ENCODE measurements at places on chromosomes 16 and 17.

GRCh38 chr16:86991679-86992078 is 325.5 kb downstream of the C16orf95 start:
- peak; percentile 61 for DNase-seq

GRCh38 chr16:56848955-56849689 is 15.9 kb upstream of the SLC12A3 start:
- DNase-seq = peak; percentile 85

DNA sequence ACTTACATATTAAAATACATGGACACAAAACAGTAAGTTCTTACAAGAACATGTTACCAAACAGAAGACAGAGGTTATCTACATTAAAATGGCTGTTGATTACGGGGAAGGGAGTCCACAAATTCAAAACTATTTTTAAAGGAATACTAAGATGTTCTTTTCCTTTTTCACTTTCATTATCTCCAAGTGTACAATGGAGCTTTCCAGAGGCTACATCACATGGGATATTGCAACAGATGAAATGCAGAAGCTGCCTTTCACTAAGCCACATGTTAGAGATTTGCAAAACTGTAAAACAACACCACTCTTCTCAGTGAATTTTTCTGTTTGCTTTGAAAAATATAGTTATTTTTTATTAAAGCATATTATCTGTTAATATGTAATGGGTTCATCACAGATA is 53.6 kb downstream of the XPO6 start:
- peak; percentile 35 for DNase-seq

DNA sequence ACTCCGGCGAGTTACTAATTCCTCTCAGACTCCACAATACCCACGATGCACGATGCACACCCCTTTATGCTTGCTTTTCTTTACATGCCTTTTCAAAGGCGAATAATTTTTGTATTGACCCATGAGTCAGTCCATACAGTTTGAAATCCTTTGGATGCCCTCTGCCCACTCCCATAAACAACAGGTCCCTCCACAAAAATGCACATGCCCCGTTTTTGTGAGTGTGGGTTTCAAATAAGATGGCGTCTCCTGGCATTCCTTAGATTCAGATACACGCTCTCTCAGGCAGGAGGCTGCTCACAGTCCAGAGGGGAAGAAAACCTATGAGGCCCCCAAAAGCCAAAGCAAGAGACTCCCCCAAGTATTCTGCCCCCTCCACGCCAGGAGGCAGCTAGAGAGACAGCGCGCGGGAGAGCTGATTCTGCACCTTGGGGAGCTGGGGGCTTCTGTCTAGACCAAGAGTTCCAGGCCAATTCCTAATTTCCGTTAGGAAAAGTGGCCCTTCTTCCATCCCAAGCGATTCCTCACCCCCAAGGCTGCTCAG is 19.6 kb upstream of the HOXB9 start:
- DNase-seq = no peak

GRCh38 chr16:10169904-10170410 is 12.3 kb downstream of the GRIN2A start:
- DNase-seq = peak; percentile 31

DNA sequence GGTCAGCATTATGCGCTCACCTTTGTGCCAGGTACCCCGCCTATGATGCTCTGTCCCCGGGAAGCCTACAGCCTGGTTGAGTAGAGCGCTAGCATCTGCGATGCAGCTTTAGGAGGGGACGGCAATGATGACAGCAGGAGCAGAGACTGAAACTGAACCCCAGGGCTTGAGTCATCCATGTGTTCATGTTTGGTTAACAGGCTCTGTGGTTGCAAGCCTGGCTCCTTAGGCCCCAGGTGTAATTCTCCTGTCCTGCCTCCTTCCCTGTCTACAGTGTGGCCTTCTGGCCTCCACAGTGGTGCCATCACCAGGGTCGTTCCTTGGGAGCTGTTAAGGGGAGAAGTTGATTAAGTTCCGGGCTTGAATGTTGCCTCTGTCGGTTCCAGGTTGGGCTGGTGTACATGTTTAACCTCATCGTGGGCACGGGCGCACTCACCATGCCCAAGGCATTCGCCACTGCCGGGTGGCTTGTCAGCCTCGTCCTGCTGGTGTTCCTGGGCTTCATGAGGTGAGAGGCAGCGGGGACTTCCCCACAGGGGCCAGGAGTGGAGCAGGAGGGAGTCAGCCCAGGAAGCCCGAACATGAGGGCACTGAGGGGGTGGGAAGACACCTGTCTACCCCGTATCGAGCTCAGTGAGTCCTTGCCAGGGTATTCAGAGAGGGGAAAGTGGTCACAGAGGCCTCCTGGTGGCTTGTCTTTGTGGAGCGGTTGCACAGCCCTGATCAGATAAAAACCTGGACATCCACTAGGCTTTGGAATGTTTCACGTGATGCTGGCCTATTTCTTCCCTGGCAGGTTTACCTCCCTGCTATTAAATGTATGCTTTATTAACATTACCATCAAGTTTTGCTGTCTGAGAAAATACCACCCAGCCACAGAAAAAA is 9.2 kb upstream of the NAT9 start:
- DNase-seq = no peak

DNA sequence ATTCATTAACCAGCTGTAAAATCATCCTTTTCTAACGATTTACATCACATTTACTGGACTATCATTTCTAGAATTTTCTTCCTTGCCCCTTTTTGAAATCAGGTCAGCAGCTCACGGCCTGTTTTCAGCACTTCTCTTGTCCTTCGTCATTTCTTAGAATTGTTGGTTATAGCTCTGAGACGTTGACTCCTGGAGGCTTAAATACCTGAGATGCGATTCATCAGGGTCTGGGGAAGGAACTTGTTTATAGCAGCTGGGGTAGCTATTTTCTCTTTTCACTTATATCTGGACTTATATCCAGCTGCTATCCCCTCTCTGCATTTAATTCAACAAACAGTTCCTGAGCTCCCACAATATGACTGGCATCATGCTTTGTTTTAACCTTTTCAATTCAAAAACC is 338.7 kb upstream of the TNRC6C start:
- peak; percentile 66 for DNase-seq

DNA sequence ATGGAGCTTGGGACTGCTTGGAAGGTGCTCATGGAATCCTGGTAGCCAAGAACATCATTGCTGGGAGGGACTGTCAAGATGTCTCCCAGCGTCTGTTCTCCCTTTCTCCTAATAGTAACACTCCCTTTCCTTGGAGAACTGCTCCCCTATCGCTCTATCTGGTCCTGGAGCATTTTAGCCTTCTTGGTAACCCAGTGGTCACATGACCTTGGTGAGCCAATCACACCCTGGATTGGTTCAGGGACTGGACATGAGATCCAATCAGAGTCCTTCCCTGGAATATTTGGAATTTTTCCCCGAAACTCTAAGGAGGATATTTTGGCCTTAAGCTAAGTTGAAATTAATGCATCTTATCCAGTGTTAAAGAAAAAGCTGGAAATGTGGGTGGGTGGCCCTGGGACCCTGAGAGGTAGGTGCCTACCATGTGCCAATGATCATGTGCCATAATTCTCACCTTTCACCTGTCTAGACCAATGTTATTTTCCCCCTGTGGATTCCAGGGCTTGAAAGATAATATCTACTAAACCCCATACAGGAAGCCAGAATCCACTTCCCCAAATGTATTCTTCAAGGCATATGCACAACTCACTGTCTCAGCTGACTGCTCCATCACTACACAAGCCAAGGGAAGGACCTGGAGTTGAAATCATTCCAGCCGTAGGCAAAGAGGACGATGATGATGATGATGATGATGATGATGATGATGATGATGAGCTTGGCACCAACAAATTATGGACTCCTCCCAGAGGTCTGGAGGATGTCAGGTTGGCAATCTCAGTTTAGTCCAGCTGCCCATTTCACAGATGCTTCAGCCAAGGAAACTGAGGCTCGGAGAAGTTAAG is 193.2 kb downstream of the RAB11FIP4 start:
- DNase-seq = no peak

GRCh38 chr17:81371910-81372760 is 23.1 kb upstream of the BAHCC1 start:
- no peak for DNase-seq

DNA sequence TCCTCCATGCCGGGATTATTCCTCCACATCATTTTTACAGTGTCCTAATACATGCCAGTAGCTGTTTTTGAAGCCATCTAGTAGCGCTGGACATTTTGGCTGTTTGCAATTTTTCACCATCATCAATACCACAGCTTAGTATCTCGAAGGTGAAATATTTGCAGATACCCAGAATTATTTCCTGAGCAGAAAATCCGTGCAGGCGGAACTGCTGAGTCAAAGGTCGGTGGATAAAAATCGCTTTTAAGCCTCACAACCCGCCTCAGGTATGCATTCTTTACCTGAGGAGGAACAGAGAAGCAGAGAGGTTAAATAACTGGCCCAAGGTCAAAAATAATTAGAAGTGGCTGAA is 584 bp upstream of the TNRC6A start:
- DNase-seq = no peak

GRCh38 chr16:57470711-57471110 is 8.2 kb downstream of the POLR2C start:
- DNase-seq = no peak

GRCh38 chr17:76204277-76204676 is 36.0 kb downstream of the RNF157 start:
- DNase-seq = peak; percentile 76

- DNase-seq = no peak
Measured at GRCh38 chr16:54952195-54952594, 21.5 kb downstream of the IRX5 start.

- DNase-seq = no peak
Measured at GRCh38 chr17:36755586-36755985, 154.2 kb downstream of the MRM1 start.

DNA sequence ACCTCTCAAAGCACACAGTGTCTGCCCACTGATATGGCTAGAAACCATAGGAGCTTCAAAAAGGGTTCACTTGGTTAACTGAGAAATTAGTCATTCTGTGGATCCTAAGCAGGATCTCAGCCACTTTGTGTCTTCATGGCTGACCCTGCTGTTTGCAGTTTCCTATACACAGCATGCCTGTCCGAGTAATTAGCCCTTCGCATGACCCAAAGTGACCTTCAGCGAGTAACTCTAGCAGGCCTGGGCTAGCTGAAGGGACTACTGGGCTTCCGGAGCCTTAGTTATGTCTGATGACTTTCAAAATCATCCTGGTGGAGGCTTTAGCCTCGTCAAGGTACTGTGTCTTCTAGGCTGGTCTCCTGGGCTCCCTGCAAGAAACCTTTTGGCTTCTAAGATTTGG is 28.9 kb upstream of the FBXW10B start:
- DNase-seq = no peak

DNA sequence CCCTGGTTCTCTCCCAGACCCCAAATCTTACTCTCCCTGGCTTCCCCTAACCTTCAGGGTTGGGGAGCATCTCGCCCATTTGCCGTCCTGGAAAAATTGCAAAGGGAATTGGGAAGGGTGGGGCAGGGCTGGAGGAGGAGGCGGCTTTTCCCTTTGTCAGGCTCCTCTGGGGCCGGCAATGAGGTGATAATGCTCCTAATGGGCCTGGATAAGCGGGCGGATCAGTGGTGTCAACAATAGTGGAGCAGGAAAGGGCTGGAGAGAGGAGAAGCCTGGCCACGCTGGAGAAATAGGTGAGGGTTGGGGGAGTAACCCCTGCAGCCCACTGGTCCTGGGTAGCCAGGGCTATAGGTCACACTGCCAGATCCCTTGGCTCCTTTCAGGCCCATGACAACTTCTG is 12.3 kb downstream of the SCN4A start:
- DNase-seq = no peak

GRCh38 chr17:13734880-13735279 is 133.2 kb upstream of the HS3ST3A1 start:
- DNase-seq = no peak

DNA sequence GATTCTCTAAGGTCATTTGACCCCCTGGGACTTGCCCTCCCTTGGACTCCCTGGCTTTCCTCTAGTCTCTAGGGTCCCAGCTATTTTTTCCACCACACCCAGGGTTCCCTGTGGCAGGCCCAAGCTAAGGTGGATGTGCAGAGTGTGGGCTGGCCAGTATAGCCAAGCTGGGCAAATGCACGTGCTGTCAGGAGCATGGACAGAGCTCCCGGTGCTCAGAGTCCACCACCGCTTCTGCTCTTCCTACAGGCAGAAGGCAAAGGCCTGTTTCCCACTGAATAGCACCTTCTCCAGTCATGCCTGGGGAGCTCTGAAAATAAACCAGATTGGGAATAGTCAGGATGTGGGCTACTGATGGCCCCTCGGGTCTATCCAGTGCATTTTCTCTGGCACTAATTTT is 53.3 kb downstream of the GNAO1 start:
- no peak for DNase-seq

- no peak for DNase-seq
Measured at GRCh38 chr16:67163999-67164558, 466 bp upstream of the HSF4 start.

DNA sequence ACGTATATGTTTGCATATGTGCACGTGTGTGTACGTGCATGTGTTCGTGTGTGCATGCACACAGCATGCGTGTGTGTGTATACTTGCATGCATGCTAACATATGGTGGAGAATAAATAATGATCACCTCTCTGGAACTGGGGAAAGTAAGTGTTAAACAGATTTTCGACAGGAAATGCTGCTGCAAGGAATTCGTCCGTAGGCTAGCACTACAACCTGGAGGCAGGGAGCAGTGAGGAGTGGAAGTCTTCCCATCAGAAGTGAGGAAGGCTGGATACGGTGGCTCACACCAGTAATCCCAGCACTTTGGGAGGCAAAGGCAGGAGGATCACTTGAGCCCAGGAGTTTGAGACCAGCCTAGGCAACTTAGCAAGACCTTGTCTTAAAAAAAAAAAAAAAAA is 4.8 kb upstream of the CSNK1D start:
- no peak for DNase-seq

Measured in fibroblast of skin of abdomen (primary cell).